Activated CD8-positive, alpha-beta memory T cell treated with anti-CD3 and anti-CD28 coated beads, Interleukin-2, amount 50 U/mL, for 48 hours (primary cell): ENCODE measurements at places on chromosomes 2 and 18.

GRCh38 chr18:3547891-3548615 is 98.1 kb downstream of the TGIF1 start:
- no peak for DNase-seq

DNA sequence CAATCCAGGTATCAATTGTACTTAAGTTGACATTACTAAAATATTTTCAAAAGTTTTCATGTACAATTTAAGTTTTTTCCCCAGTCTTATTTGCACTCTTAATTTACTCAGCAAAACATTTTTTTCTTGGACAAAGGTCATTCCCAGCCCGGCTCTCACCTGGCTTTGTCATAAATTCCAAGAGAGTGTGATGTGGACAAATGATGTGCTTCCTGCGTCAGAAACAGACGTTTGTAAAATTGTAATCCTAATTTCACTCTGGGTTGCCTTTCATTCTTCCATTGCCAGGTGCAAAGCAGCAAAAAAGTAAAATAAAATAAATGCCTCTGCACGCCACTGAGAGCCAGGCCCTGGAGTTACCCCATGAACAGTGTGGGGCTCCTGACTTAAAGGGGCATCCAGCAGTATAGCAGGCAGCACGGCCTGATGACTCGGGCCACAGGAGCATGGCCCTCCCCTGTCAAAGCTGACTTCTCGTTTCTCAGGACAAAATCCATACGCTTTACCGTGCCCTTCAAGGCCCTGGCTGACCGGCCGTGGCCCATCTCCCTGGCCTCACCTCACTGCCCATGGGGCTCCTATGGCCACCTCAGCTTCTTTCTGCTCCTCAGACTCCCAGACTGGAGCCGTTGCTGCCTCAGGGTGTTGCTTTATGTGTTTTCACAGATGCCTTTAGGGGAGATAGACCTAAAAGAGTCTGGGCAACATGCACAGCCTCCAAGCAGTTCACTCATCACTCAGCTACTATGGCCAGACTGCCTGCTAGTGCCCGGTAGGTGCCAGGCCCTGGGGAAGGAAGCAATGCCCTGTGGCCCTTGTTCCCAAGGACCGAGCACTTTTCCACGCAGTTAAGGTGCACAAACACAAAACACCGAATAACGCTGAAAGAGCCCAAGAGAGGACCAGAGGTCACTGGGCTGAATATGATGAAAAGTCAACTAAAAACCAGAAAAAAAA is 7.6 kb upstream of the TMEM185B start:
- no peak for DNase-seq

DNA sequence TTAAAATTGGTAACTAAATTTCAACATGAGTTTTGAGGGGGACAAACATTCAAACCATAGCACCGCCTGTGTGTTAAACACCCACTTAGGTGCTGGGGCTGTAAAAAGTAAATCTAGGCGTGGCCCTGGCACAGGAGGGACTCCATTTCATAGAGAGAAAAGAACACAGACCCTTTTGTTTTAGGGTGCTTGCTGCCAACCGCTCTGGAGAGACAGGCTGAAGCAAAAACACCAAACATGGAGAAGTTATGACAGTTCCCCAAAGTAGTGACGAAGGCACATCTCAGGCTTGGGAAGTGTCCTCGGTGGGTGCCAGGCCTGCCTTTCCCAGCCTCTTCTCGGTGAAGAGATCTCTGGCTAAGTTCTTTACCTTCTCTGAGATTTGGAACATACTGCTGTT is 5.1 kb downstream of the ACTG2 start:
- DNase-seq = peak; percentile 44

DNA sequence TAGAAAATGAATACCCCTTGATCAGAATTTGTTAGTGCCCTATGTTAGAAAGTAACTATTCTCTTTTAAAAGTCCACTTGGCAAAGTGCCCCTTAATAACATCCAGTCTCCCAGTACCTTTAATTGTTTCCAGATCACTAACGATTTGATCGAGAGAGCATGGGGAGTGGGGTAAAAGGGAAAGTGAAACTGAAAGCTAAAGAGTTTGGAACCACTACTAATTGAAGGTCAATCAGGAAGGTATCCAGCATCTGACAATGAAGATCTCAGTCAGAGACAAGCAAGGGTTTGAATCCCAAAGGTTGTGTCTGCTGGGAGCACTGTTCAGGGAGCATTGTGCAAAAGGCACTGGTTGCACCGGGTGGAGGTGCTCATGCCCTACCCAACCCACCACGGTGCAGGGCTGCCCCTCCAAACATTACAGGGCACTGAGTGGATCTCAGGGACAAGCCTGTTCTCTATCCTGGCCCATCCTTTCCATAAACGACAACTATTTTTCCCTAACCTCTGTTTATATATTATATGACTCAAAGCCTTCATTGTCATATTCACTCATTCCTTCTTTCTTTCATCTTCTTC is 14.6 kb upstream of the RIT2 start:
- DNase-seq = no peak

- DNase-seq = peak; percentile 71
Measured at GRCh38 chr18:12038082-12038638, 55.5 kb upstream of the ANKRD62 start.

GRCh38 chr2:65355186-65355831 is 77.1 kb downstream of the SPRED2 start:
- DNase-seq = no peak

- no peak for DNase-seq
Measured at GRCh38 chr2:105446501-105446900, 47.6 kb upstream of the FHL2 start.

DNA sequence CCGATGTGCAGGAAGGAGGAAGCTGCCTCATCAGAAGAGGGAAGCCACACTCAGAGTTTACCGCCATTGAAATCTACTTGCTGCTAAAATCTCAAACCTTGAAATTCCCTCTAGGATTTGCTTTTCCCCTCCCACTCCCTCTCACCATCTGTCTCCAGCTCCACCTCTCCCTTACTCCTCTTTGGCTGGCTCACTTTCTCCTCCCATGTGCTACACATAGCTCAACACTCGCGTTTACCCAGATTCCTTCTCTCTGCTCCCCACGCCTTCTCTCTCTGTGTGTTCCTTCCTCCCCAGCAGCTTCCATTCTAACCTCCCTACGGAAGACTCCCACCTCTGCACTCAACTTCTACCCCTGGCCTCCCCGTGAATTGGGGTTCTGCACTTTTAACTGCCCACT is 143.1 kb downstream of the DNER start:
- DNase-seq = no peak
